ENCODE measurements at places on chromosomes 1 and 21. TPM values are rescaled to one million over a fixed set of nuclear protein-coding genes. Genes with fewer than 3 reads are reported as not detected.

PERM1 gene
- 0.03 TPM for total RNA-seq

CHRNB2 gene
- not detected for total RNA-seq

CAPN9 gene
- 1.8 TPM for total RNA-seq

KRTAP19-3 gene
- not detected for total RNA-seq

ANXA9 gene
- total RNA-seq = 49.4 TPM

SLC25A34 gene
- total RNA-seq = 0.23 TPM

- no peak for DNase-seq
Measured at GRCh38 chr21:31161157-31161556, 122.9 kb upstream of the KRTAP19-8 start.

DNA sequence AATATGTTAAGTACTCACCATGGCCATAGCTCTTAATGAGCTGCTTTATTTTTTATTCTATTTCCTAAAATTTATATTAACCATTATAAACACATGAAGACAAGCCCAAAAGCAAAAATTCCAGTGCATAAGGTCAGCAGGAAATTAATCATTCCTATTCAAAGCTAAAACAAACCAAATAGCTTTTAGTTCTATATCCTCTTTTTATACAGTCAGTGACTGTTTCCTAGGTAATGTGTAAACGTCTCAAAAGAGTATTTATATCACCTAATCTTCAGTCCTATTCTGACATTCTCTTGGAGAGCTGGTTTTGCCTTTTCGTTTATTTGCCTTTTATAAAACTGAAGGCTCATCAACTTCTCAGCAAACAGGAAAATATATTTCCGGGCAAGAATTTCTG is 4.2 kb downstream of the GOLPH3L start:
- no peak for DNase-seq

DNA sequence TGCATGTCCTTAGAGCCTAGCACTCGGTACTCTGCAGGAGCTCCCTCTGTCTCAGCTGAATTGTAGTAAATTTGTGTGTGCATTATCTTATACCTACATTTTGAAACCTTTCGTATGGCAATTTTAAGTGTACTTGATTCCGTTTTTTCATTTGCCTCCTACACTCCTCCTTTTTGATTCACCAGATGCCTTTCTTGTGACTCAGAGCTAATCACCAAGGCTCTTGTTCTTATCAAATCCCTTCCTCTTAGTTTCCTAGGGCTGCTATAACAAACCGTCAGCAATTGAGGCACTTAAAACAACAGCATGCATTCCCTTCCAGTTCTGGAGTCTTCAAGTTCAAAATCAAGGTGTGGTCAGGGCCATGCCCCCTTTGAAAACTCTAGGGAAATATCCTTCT is 261.0 kb downstream of the ASTN1 start:
- DNase-seq = no peak

DNA sequence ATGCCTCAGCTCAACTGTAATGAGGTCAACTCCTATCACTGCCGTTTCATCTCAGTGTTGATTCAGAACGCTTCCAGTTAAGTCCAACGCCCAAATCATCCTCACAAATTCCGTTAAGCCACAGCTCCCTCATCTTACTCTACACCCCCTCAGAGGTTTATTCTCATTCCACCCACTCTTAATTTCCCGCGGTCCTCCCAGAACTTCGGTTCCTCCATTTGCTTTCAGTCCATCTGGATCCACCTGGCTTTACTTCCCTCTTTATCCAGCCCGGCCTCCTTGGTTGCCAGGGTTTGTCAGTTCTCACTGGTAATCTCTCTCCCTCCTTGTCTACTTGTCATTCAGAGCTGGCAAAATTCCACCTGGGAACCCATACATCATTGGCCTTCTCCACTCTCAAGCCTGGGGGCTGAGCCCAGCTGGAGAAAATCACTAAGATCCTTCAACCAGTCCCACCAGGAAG is 51.3 kb upstream of the RUNX1 start:
- no peak for DNase-seq

DNA sequence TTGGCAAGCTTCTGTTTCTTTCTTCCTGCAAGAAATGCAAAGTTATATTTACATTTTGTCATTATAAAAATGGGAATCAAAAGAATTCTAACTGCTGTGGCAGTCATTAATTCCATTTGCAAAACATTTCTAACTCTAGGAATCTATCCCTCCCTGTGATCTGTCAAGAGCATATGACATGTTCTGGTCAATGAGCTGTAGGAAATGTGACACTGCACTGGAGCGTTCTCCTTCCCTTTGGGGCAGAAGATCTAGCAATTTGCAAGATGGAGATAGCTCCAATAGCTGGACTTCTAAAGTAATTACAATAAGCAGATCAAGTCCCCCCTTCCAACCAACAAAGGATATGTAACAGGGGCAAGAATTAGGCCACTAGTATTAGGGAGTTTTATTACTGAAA is 6.3 kb downstream of the TOMM20 start:
- DNase-seq = no peak

DNA sequence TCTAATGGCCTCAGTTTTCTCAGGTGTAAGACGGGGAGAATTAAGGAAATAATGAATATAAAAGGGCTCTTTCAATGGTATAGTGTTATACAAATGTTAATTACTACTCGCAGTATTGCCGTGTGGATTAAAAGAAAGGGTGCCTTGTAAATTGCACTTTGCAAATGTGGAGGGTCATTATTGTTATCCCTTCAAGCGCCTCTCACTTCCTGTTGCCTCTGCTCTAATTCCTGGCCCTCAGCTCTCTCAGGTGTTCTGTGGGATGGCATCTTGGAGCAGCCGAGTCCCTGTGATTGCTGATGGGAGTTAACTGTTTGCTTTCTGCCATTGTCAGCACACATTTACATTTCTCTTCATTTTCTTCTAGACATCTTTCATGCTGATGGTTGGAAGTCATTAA is 7.1 kb upstream of the S100A11 start:
- DNase-seq = no peak

DNA sequence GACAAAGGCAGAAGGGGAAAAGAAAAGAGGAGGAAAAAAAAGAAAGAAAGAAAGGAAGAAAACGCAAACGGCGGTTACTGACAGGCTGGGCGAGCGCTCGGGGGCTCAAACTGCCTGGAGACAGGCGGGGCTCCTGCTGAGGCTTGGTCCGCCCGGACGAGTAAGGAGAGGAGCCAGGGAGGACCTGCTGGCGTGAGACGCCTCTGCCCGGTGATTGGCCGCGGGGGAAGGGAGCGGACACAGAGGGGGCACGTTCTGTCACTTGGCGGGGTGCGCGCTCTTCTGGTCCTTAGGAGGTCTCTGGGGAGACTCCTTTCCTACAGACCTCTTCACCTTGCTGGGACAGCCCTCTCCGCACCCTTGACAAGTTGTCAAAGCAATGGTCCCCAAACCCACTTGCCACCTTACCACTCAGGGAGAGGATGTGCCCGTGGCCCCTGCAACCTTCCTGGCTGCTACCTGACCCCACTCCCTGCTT is 791 bp upstream of the PIK3R3 start:
- DNase-seq = no peak

GRCh38 chr1:201267481-201268229 is 15.7 kb upstream of the PKP1 start:
- no peak for DNase-seq

DNA sequence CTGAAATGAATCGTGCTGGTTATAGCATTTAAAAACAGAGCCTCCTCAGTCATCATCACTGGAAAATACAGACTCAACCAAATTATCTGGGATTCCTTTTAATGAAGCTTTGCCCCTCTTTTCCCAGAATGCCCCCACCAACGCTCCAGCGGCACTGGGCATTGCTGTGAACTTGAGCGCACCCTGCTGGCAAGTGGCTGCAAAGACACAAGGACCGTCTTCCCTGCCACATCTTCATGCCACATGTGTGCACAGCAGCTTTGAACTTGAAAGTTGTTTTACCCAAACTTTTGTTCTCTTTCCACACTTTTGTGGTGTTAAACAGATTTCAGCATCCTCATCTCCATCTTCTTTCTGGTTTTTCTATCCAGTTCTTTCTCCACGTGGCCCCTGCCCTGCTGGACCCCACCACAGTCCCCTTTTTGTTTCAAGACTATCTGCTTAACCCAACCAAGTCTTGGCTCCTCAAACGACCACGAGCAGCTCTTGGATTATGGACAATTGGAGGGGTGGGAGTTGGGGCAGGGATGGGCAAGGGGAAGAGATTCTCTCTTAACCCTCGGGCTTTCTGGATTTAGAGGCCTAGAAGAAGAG is 12.8 kb upstream of the LMX1A start:
- peak; percentile 48 for DNase-seq

DNA sequence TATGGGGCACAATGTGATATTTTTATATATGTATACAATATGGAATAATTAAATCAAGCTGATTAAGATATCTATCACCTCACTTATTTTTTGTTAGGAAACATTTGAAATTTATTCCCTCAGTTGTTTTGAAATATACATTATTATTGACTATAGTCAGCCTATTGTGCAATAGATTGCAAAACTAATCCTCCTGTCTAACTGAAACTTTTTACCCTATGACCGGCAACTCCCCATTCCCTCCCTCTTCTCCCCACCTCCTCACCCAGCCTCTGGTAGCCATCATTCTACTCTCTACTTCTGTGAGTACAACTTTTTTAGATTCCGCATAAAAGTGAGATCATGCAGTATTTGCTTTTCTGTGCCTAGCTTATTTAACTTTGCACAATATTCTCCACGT is 117.7 kb upstream of the SGIP1 start:
- DNase-seq = no peak

GRCh38 chr1:175186433-175187160 is 6.0 kb downstream of the KIAA0040 start:
- no peak for DNase-seq

DNA sequence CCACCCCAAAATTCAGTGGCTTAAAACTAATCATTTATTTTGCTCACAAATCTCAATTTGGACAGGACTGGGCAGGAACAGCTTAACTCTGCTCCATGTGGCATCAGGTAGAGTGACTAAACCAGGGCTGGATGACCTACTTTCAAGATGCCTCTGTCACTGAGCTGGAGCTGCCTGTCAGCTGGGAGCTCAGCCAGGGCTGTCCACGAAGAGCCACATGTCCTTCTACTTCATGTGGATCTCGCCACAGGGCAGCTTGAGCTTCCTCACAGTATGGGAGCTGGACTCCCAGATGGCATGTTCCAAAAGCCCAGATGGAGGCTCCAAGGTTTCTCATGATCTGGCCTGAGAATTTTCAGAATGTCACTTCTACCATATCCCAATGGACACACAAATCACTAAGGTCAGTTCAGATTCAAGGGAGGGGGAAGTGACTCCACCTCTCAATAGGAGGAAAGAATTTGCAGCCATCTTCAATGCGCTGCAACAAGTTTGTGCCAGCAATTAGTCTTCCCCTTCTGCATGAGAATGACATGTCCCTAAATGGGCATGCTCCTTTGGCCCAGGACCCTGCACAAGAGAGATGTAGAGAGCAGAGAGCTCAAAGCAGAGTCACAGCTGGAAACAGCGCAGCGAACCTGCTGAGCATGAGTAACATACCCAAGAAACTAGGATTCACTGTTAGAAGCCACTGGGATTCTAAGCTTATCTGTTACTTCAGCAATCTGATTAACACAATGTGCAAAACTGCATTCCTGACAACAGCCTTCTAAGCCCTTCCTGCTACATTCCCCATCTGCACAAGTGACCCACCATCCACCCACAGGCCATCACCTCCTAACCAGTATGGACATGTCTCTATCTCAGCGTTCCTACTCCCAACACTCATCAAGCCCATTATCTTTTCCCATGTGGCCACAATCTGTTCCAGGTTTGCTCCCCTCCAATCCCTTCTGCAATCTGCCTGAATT is 17.0 kb downstream of the HLCS start:
- no peak for DNase-seq

DNA sequence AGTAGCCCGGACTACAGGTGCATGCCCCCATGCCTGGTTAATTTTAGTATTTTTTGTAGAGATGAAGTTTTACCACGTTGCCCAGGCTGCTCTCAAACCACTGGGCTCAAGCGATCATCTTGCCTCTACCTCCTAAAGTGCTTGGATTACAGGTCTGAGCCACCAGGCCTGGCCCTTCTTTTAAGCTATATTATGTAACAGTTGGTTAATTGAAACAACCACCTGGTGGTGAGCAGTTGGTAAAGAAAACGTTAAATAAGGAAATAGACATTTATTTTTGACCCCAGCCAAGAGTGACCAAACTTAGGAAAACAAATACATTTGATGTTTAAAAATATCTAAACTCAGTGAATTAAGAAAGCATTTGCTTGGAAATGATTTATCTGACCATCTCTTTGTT is 12.1 kb upstream of the PDC start:
- DNase-seq = no peak

GRCh38 chr1:7539769-7540175 is 231.3 kb upstream of the VAMP3 start:
- peak; percentile 88 for DNase-seq

DNA sequence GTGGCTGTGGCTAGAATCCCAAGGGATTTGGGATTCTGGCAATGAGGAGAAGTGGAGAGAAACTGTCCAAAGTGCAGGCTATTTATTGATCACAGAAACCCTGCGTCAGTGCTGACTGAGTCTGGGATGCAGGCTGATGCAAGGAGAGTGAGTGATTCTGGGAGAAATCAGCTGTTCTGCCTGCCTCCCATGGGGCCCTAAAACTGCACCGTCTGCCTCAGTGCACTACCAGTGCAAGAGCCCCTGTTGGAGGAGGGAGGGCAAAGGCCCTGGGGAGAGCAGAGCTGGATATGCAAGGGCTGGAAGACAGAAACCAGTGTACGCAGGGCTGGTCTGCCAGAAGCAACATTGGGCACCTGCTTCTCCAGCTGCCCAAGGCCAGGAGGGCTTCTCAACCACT is 42.6 kb downstream of the C1orf198 start:
- DNase-seq = peak; percentile 11

DNA sequence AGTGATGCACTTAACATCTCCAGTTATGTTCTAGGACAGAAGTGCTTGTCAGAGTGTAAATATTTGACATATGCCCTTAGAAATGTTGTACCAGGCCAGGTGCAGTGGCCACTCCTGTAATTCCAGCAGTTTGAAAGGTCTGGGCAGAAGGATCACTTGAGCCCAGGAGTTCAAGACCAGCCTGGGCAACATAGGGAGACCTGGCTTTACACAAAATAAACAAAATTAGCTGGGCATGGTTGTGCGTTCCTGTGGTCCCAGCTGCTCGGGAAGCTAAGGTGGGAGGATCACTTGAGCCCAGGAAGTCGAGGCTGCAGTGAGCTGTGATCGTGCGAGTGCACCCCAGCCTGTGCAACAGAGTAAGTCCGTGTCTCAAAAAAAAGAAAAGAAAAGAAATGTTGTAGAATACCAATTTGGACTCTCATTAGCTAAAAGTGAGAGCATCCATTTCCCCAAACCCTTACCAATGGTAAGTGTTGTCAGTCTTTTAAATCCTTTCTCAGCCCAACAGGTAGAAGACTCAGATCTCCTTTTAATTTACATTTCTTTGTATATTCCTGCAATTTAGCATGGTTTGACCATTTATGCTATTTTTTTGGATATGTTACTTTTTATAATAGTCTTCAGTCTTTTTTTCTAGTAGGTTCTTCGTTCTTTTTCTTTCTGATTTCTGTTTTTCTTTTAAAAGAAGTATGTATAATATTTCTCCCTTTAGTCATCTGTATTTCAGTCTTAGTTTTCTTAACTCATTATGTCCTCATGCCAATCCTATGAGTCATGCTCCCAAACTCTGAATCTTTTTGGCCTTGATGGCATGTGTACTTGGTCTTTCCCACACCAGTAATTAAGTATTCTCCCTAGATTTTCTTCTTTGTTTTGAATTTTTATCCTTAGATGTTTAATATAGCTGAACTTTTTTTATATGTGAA is 74.4 kb downstream of the CAMTA1 start:
- no peak for DNase-seq

GRCh38 chr21:35512346-35512745 is 463.2 kb upstream of the RUNX1 start:
- DNase-seq = no peak

Measured in HT-29 (cell line).